ENCODE measurements at places on chromosomes 1 and 21.

DNA sequence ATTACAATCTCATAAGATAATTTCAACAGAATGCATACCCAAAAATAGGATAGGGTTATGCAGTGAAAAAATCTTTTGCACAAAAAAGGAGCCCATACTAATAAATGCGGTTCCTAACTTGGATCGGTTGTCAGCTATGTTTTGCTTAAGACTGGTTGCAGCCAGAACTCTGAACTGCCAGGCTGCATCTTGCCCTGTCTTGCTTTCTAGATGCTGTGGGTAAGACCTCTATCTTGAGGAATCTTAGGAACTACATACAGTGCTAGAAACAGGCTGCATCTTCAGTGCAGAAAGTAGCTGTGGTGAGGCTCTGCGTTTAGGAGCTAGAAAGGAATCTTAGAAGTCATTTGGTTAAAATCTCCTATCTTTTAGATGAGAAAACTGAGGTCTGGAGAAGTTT, 45.6 kb upstream of the PLA2G4A start:
- no peak for DNase-seq

- no peak for DNase-seq
Observed at GRCh38 chr1:172360511-172360910, 60.0 kb upstream of the C1orf105 start.

DNA sequence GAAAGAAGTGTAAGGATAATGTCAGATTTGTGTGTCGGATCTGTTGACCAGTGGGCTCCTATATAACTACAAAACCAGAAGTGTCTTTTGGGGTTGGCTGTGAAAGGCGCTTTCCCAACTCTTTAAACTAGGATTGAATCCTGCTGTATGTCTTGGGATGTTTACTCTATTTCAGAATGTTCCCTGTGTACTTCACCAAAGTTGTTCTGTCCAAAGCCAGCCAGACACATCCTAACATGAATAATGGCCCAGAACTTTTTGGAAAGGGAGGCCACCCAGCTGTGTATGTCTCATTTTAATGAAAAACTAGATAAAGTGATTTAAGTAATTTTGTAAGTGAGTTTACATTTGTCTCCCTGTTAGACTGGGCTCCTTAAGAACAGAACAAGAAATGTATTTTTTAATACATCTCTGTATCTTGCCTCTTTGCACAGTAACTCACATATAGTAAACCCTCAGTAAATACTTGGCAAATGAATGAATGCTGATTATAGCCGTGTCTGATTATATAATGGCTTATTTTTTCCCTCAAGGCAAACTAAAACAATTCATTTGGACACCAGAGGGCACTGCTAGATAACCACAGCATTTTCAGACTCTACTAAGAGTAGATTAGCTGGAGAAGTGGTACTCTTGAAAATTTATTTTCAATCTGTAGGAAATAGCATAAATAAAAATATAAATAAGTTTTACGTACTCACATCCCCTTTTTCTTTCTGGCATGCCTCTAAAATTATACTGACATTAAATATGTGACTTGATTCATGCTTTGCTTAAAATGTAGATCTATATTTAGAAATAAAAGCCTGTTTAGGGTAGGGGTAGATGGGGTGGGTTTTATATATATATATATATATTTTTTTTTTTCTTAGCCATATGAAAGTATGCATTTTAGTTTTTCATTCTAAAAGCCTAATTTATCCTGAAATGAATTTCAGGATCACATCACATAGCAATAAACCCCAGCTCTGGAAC, 23.8 kb downstream of the TSEN15 start:
- DNase-seq, result peak; percentile 58

- DNase-seq, result peak; percentile 47
Observed at GRCh38 chr1:227447531-227447990, 115.8 kb upstream of the ZNF678 start.

GRCh38 chr1:164579381-164579780, 20.4 kb downstream of the PBX1 start:
- DNase-seq, result no peak

- no peak for DNase-seq
Observed at GRCh38 chr1:8938232-8938999, 7.3 kb upstream of the CA6 start.

DNA sequence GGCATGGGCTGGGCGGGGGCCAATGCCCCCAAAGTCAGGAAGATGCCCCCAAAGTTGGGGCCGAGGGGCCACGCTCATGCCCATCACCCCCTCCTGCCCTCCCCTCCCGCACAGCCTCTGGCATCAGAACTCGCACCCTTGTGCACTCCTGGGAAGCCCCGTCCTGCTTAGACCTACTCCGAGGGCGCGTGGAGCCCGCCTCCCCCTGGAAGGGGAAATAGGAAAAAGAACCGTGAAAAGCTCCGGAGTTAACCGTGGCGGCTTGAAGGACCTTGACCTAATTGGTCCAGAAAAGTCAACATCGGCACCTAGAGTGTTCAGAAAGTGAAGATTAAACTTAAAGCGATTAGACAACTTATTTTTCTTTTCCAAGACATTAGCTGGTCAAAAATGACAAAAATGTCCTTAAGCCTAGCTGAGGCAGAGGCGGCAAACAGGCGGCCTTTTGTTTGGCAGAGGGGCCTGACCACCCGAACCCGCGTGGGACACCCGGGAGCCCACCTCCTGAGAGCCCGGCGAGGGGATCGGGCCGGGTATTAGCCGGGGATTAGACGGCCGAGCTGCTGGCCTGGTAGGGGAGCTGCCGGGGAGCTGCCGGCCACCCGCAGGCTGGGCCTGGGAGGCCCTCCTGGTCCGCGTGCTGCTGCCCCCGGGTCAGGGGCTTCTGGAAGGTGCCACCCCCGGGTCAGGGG, 65.5 kb downstream of the PRDM16 start:
- DNase-seq, result no peak

DNA sequence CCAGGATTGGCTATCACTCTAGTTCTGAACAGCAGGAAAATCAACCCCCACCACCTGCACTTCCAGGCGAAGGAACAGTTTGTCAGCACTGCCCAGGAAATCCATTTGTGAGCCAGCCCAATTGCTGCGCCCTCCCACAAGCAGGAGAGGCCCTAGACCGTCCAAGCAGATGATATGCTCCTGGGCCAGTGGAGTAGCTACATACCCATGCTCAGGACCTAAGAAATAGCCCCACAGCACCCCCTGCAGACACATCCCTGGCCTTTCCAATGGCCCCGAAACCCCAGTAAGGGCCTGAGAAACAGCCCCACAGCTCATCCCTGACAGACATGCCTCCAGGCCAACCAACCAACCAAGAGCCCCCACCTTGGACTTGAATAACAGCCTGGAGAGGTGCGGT, 111.5 kb upstream of the ZC3H11B start:
- no peak for DNase-seq

DNA sequence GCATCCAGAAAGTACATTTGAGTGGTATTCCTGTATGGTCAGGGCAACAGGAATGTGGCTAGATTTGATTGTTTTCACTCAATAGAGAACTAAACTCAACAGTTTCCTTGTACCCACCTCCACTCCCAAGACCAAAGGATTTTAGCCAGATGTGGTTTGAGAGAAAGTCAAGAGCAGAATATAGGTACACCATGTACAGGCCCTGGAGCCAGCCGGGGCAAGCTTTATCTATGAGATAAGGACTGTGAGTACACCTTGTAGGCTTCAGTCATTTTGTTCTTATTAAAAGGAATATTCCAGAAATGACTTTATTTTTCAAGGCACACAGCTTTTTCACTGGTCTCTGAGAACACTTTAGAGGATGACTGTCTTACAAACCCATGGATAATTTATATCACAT, 192.4 kb upstream of the JUN start:
- no peak for DNase-seq

GRCh38 chr1:197198911-197199310, 52.4 kb upstream of the ASPM start:
- DNase-seq, result no peak

GRCh38 chr1:209355415-209355814, 228.1 kb upstream of the CAMK1G start:
- no peak for DNase-seq

Measured in testis (tissue), 5 donors.